HCT116 (cell line): ENCODE measurements at places on chromosomes 11 and 22.

DNA sequence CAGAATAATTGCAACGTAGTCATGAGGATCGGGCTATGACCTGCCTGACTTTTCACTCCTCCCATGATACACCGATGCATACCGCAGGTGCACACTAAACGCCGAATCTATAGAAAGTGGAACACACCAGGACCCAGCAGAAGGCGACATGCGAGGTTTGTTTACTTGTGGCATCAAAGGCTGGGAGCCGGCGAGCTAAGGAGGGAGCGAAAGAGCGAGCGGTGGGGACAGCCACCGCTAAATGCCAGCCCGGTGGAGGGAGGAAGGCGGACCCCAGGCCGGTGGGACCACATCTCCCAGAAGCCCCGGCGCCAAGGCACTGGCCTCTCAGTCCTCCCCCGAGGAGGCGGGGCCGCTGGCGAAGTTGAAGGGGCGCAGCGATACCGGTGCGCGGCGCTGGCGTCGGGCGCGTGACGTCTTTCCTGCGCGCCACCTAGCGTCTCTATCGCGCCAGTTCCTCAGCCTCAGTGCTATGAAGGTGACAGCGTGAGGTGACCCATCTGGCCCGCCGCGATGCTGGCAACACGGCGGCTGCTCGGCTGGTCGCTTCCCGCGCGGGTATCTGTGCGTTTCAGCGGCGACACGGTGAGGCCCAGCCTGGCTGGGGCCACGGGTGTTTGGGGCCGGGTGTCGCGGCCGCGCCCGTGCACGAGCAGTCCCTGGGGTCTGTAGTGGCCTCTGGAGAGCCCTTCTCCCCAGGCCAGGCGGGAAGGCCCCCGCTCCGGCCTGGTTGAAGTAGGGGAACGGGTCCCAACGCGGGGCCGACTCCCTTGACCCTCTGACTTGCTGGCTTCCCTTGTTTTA, at the start of gene NDUFV1:
NDUFV1 (plus strand) TSS at position 445 of the 804 bp plus-strand sequence; CDS start at position 514, 69 bp downstream.
- DNase-seq: peak; percentile 85

- no peak for DNase-seq
These were observed 52.4 kb downstream of the MCM5 start for GRCh38 chr22:35452351-35452781.

GRCh38 chr11:89168396-89168795, 9.3 kb upstream of the TYR start:
- DNase-seq: no peak

GRCh38 chr11:62850911-62851806, 11.8 kb upstream of the WDR74 start:
- DNase-seq: peak; percentile 47

- no peak for DNase-seq
These were observed 516 bp upstream of the SERPINH1 start for GRCh38 chr11:75561426-75562047.

DNA sequence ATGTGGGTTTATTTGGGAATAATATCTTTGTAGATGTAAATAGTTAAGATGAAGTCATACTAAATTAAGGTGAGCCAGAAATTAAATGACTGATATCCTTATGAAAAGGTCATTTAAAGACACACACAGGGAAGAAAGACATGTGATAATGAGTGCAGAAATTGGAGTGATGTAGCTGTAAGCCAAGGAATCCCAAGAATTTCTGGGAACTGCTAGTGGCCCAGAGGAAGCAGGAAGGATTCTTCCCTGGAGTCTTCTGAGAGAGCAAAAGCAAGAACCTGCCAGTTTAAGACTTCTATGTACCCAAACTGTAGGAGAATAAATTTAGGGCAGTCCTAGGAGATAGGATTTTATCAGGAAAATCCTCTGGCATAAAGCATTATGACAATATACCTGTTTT, 66.9 kb downstream of the LRRC4C start:
- DNase-seq: no peak

DNA sequence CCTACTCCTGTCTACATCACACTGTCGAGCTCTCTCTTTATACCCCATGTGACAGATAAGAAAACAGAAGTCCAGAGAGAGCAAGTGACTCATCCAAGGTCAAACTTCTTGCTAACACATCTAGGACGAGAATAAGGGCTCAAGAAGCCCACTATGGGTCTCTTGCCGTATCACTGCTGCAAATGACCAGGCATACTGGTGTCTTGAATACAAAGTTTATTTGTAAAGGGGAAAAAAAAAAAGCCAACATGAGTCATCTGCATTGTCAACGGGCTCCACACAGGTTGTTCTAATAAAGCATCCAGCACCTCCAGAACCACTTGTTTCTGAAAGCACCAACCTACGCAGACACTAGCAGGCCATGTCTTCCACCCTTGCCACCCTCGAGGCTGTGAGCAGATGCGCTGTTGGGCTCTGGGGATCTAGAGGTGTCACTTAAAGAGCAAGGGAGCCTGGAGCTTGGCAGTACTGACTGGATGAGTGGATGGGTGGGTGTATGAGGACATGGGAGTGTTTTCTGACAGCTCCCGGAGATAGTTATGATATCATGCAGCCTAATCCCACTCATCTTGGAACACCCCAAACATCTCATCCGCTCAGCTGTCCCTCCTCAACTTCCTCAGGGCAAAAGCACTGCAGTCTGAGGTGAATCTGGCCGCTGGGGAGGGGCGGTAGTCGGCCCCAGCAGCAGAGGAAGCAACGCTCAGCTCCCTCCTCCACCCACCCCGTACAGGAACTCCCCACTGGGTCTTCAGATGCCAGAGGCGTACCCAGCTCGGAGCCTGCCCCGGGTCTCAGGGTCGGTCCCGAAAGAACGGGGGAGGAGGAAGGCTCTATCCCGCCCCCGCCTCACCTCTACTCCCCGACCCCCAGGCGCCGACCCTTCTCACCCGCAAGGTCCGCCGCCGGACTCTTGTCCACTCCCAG, 1.0 kb downstream of the SMCO4 start:
- no peak for DNase-seq

- DNase-seq: no peak
These were observed 170.6 kb upstream of the SOX6 start for GRCh38 chr11:16526947-16527346.

- peak; percentile 77 for DNase-seq
These were observed 15.7 kb downstream of the SLN start for GRCh38 chr11:107696140-107696539.

DNA sequence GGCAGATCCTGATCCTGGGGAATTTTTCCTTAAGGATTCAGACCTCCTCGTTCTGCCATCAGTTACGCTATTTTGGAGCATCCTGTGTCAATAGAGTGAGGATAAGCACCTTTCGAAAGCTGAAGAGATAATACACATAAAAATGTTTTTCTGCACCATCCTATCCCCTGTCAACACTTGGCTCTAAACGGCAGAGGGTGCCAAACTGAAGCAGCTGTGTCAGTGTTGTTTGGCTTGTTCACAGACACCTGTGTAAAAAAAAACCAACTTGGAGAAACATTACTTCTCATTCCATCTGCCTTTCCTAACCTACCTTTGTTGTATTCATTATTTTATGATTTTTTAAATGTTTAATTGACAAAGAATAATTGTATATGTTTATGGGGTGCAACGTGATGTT, 417.0 kb upstream of the DDI1 start:
- DNase-seq: no peak

DNA sequence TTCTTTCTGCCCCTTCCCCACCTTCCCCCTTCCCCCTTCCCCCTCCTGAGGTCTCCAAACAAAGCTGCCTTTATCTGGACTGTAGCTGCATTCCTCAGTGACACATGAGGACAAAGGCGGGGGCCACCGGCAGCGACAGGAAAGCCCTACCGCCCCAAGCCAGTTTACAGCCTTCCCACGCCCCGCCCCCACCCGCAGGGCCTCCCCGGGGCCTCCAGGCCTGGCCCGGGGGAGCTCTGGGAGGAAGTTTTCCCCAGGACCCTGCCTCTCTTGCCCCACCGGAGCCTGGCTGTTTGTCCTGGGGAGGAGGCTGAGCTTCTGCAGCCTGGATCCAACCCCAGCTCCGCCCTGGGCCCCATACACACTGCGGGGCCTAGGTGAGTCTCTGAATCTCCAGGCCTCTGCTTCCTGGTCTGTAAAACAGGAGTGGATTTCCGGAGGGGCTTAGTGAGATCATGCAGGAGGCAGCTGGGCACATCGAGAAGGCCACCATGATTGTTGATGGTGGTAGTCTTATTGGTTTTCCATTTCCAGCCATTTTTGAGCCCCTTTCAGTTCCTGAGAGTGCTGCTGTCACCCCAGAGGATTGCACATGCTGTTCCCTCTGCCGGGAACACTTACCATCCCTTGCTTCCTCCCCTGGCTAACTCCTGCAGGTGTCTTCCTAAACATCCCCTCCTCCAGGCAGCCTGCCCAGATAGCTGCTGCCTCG, 130.7 kb downstream of the MN1 start:
- DNase-seq: peak; percentile 34

- no peak for DNase-seq
These were observed 23.6 kb downstream of the RPS6KA4 start for GRCh38 chr11:64382586-64382985.

DNA sequence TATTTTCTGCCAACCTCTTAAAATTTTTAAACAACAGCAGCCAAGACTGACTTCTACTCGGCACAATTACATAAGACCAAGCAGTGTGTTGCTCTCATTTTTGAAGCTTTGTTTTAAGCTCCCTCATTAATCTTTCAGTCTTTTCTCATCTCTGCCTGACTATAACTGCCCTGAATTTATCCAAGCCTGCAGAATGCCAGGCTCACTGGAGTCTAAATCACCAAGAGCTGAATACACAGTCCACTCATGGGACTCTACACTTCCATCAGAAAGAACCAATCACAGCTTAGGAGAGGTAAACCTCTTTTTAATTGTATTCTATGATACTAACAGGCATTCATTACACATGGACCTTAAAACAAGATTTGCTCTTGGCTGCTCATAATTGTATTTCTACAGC, 178.7 kb downstream of the CADM1 start:
- no peak for DNase-seq

DNA sequence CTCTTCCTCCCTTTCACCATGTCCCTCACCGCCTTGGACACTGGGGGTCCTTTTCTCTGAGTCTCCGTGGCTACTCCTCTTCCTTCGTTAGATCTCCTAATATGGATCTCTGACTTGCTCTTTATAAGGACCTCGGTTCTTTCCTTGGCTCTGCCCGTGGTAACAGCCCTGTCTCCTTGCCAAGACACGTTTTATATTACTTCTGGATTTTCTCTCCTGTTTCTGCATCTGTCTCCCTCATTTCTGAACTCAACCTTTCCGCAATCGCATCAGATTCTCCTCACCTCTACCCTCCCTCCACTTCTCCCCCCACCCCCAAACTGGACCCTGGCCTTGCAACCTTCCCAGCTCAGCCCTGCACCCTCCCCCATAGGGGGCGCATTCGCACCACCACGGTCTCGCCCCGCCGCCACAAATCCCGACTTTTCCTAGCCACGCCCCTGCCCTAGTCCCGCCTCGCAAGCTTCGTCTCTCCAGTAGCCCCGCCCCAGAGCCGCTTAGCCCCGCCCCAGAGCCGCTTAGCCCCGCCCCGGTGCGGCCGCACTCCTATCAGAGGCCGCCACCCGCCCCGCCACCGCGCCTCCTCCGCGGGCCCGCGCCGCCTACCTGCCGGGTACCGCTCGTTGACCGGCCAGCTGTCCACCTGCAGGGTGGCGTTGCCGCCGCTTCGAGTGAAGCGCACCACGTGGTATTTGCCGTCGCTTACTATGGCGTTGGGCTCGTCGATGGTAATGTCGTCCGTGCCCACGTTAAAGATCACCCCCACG, 39.0 kb downstream of the SLC22A12 start:
- DNase-seq: peak; percentile 77

DNA sequence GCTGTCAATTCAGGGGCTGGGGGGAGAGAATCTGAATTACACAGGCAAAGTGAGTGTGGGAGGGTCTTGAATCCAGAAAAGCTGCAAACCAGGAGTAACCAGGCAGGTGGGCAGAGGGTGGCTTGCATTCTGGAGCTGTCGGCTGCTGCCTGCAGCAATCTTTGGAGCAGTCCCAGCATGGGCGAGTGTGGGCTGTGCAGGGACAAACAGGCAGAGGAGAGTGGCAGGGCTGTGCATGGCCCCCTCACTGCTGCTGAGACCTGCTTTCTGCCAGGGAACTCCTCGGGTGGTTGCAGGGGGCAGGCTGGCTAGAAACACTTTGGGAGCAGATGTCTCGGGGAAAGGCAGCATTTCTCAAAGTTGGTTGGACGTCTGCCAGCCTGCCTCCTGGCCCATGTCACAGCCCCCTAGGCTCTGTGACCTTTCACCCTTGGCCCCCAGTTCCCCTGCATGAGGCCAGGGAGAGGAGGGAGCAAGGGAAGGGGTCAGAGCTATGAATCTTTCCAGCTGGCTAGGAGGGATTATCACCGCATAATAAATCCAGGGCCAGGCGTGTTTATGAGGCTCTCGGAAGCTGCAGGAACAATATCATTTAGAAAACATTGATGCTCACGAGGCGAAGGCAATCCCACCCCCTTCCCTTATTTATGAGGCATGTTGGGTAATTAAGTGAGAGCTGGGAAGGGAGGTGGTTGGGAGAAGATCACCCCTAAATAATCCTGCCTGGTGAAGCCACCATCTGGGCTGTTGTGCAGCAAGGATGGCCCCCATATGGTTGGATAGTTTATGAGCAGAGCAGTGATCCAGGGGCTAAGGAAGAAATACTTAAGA, 212.3 kb upstream of the NCAM1 start:
- DNase-seq: no peak

DNA sequence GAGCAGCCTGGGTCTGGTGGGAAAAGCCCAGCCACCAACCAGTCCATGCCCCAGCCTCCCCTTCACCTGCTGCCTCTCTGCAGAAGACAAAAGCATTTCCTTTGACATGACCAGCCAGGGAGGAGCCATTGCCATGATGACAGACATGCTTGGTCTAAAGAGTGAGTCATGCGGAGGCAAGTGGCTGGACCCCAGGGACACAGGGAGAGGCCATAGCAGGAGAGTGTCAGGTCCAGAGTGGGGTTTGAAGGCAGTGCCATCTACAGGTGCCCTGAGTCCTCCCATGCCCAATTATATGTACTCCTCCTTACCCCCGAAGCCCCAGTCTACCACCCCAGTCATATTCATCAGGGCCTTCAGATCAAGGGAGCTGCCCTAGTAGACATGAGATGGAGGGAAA, 67.4 kb downstream of the SCN3B start:
- no peak for DNase-seq

- DNase-seq: peak; percentile 34
These were observed 12.3 kb upstream of the ASRGL1 start for GRCh38 chr11:62324731-62325556.

DNA sequence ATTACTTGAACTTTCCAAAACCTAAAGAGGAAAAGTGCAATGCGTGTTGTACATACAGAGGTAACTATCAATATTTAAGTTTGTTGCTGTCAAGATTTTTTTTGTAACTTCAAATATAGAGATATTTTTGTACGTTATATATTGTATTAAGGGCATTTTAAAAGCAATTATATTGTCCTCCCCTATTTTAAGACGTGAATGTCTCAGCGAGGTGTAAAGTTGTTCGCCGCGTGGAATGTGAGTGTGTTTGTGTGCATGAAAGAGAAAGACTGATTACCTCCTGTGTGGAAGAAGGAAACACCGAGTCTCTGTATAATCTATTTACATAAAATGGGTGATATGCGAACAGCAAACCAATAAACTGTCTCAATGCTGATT, 2.1 kb downstream of the ADM start:
- DNase-seq: no peak
